CD4-positive, alpha-beta T cell treated with Interferon gamma for 1 hour (primary cell): ENCODE measurements at places on chromosomes 2 and 18.

GRCh38 chr2:121161272-121161671 is 123.7 kb downstream of the TFCP2L1 start:
- DNase-seq, result no peak

DNA sequence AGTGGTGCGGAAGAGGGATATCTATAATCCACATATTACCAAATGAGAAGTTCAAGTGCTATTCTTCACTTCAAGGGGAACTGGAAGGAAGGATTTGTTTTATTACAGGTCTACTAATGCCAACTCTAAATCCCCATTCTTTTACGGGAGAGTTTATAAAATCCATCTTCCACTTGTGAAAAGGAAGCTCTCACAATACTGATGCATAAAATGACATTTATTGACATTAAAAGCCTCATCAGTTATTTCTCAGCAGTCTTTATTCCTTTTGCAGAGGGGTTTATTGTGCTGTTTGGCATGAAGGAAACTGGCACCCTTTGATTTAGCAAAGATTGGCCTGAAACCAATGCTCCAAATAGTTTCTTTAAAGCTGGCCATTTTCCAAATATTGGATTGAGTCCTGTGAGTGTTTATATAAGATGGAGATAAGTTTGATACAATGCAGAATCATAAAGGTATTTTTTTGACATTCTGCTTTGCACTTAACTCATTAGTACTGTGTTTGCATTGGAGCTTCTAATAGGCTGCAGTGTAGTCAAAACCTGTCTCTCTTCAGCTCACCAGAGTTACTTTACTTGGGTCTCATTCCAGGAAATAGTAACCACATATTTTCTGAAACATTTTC is 26.6 kb downstream of the LRP1B start:
- DNase-seq, result no peak

- DNase-seq, result no peak
Observed at GRCh38 chr2:137233091-137233490, 467.7 kb downstream of the THSD7B start.

GRCh38 chr18:13532406-13533075 is 193.8 kb downstream of the FAM210A start:
- no peak for DNase-seq

- DNase-seq, result no peak
Observed at GRCh38 chr18:55137602-55138001, 178.3 kb upstream of the CCDC68 start.

- no peak for DNase-seq
Observed at GRCh38 chr2:237912271-237913192, 53.1 kb downstream of the RAMP1 start.

DNA sequence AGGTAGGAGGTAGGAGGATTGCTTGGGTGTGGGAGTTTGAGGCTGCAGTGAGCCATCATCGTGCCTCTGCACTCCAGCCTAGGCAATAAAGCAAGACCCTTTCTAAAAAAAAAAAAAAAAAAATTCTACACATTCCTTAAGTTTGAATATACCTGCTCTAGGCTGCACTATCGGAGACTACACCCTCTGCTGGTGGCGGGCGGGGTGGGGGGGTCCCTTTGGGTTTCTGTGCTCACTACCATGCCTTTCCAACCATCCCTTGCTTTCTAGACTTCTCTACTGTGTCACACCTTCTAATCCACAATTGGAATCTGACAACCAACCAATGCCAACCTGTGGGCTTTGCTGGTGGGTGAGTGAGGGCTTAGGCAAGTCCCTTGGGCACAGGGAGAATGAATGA is 34.7 kb upstream of the FAM136A start:
- no peak for DNase-seq

- no peak for DNase-seq
Observed at GRCh38 chr2:102126169-102126568, 16.4 kb upstream of the IL1R1 start.

GRCh38 chr2:16626497-16626896 is 39.1 kb downstream of the CYRIA start:
- peak; percentile 23 for DNase-seq

GRCh38 chr18:33114749-33115148 is 325.8 kb downstream of the CCDC178 start:
- no peak for DNase-seq

DNA sequence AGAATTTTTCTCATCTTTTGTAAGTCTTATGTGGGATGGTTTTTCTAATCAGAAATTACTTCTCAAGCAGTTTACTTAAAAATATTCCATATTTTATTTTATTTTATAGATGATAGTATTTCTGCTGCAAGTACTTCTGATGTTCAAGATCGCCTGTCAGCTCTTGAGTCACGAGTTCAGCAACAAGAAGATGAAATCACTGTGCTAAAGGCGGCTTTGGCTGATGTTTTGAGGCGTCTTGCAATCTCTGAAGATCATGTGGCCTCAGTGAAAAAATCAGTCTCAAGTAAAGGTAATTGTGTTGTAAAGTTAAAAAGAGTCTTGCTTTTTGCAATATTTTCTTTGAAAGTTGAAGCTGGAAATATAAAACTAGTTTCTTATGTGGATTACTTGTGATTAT is 76.2 kb downstream of the EML4 start:
- no peak for DNase-seq

- no peak for DNase-seq
Observed at GRCh38 chr18:13289481-13290205, 71.1 kb downstream of the LDLRAD4 start.

- DNase-seq, result no peak
Observed at GRCh38 chr18:41490861-41491260, 464.2 kb upstream of the PIK3C3 start.

GRCh38 chr2:45269149-45269793 is 260.0 kb upstream of the SIX2 start:
- no peak for DNase-seq

GRCh38 chr2:196649202-196649601 is 9.7 kb downstream of the CCDC150 start:
- DNase-seq, result no peak

GRCh38 chr18:11154368-11154989 is 5.1 kb upstream of the PIEZO2 start:
- no peak for DNase-seq

DNA sequence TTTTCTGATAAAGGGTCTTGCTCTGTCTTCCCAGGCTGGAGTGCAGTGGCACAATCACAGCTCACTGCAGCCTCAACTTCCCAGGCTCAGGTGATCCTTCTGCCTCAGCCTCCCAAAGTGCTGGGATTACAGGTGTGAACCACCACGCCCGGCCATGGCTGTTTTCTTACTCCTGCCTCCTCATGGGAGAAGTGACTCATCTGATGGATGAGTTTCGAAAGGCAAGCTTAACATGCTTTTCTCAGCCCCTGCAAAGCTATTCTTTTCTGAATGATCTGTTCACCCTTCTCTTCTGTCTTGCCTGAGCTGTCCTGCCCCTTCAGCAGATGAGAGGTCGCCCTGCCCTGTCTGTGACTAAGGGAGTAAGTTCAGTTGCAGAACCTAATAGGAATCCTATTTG is 929 bp upstream of the CREG2 start:
- no peak for DNase-seq

DNA sequence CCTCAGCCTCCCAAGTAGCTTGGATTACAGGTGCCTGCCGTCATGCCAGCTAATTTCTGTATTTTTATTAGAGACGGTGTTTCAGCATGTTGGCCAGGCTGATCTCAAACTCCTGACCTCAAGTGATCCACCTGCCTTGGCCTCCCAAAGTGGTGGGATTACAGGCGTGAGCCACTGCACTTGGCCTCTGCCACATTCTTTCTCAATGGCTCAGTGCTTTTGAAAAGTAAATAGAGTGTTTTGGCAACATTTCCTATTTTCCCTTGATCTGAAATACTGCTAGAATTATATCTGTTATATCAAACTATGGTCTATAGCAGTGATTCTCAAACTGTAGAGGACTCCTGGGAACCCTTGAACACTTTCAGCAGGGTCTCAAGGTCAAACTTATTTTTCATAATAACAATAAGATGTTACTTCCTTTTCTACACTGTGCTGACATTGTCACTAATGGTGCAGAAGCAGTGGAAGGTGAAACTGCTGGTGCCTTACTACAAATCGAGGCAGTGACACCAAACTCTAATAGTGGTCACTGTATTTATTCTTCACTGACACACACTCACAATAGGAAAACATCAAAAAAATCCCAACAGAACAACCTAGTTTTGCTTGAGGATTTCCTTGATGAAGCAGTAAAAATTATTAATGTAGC is 10.6 kb downstream of the DAW1 start:
- no peak for DNase-seq

GRCh38 chr2:48529676-48530032 is 300 bp upstream of the STON1 start:
- DNase-seq, result no peak

GRCh38 chr2:174577967-174578589 is 19.5 kb downstream of the WIPF1 start:
- peak; percentile 64 for DNase-seq

DNA sequence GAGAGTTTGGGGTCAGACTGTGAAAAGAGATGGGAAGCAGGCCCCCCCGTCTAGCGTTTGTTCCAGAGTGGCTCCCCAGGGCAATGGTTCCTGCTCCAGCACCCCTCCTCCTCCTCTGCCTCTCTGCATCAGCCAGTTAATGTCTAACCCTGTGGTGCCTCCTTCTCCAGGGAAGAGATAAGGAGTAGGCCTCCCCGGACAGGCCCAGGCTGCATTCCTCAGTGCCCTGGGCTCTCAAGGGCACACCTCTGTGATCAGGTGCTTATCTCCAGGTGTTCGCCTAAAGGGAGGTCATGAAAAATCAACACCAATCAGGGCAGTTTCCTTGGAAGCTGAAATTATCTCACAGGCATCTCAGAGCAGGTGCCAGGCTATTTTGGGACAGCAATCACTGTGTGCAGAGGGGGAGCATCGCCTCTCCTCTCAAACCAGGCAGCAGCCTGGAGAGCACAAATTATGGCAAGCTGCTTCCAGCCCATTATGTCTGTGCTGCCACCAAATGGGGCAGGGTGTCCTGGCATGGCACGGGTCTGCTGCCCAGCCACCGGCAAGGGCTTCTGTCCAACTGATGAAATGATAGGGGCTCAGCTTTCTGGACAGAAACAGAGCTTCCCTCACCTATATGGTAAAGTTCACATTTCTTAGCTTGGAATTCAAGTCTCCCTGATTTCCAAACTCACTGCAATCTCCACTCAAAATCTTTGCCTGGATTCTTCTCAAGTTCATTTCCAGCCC is 255.8 kb upstream of the SLC14A2 start:
- DNase-seq, result no peak

GRCh38 chr18:59777636-59778035 is 80.4 kb upstream of the CCBE1 start:
- DNase-seq, result no peak

DNA sequence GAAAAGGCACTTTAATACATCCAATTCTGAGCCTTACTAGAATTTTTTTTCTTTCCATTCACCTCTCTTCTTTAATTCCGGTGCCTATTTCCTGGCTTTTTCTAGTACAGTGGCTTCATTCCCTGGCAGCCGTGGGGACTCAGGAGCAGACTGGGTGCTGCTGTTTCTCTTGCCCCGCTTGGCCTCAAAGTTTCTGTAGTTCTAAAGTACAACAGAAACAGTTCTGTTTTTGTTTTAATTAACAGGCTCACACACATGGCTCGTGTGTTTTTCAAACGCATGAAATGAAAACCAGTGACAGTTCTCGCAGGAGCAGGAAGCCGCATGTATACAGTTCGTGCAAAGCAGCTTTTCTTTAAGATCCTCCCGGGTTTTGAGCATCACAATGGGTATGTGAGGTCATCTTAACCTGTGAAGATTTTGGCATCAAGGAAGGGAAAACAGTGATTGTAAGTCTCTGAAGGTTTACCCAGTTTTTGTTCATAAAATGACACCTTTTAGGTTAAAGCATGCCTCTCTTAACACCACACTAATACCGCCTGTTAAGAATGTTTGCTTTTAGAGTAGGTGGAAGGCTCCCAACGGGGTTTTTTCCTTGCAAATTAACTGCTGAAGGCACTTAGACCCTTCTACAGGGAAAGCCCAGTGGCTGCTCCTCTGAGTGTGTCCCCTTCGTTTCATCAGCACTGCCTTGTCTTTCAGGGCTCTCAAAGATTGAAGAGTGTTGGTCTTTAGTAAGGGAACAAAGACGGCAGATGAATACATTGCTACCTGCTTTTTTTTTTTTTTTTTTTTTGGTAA is 5.8 kb downstream of the FZD7 start:
- DNase-seq, result no peak

- no peak for DNase-seq
Observed at GRCh38 chr2:151972241-151973012, 126.4 kb downstream of the CACNB4 start.

DNA sequence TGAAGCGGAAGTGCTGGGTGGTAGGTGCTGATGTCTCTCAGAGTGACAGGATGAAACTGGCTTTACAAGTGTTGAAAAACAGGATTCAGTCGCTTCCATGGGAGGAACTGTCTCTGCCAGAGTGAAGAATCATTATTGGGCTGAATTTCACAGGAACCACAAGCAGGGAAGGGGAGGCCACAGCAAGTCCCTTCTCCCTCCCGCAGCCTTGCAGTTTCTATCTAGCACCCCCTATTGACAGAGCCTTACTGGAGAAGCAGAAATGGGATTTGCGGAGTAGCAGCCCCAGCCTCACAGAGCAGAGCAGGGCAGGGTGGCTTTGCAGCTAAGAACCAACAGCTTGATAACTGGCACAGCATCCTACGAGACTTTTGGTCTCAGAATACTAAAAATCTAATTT is 33.3 kb upstream of the RMP24 start:
- no peak for DNase-seq

DNA sequence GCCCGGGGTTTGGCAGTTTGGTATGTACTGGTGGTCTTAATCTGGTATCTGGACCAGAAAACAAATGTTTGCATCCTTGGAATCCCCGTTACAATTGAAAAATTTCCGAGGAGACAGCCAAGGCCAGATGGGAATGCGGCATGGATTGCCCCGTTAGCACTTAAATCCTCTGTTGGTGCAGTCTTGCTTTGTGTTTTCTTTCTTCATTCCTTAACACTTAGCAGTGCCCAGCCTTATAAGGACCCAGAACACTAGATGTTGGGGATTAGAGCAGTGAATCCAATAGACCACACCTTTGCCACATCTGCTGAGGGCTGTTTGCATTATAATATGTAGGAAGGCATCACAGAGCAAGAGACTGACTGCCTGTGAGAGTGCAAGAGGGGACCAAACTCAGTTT is 12.8 kb upstream of the ZNF532 start:
- no peak for DNase-seq

- DNase-seq, result no peak
Observed at GRCh38 chr18:9719421-9719981, 11.4 kb downstream of the RAB31 start.

GRCh38 chr18:2847317-2848246 is 776 bp downstream of the EMILIN2 start:
- peak; percentile 30 for DNase-seq

DNA sequence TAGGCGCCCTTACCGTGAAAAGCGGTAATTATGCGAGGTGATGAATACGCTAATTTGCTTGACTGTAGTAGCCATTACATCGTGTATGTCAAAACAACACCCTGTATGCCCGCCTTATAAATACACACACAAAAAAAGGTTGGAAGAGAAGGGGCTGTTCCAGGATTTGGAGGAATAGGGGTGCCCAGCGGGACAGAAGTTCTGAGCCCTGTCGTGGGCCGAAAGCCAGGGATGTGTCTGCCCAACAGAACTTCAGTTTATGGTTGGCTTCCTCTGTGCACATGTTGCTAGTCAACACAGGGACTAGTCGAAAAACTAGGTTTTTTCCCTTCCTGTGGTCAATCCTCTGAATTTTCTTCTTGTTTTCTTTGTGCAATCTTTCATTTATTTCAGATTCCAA is 182.5 kb downstream of the ACKR3 start:
- DNase-seq, result no peak

GRCh38 chr18:33210575-33211189 is 229.8 kb downstream of the CCDC178 start:
- no peak for DNase-seq
